ENCODE measurements at places on chromosomes 5 and 9.

GRCh38 chr5:36877667-36878391 lies 1.3 kb downstream of the NIPBL start:
- DNase-seq, result no peak

- DNase-seq, result no peak
Measured at GRCh38 chr9:132002643-132003318, 76.9 kb downstream of the MED27 start.

GRCh38 chr5:110054240-110054639 lies 364.5 kb downstream of the MAN2A1 start:
- DNase-seq, result peak; percentile 71

DNA sequence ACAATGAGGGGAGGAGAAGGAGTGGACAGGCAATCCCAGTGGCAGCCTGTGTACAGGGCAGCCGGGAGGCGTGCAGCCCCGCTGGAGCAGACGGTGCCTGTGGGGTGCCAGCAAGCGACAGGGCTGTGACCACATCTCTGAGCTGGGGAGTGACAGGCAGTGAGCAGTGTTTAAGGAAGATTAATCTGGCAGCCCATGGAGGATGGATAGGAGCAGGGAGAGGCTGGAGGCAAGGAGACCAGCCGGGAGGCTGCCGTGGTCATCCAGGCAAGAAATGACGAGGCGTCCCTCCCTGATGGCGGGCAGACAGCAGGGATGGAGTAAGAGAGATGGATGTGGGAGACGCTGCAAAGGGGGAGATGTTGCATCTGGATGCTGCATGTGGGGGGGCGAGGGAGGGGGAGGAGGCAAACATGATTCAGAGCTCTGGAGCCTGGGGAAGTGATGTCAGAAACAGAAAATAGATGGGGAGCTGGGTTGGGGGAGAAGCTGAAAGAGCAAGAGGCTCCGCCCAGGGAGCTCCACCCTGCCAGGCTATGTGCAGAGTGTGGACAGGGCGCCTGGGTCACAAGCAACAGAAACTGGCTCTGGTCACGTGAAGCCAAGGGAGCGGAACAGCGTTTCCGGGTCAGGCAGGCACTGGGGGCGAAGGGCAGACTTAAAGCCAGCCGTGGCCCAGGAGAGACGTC lies 12.6 kb downstream of the UNC5A start:
- DNase-seq, result no peak

GRCh38 chr5:128228008-128228407 lies 144.4 kb downstream of the SLC12A2 start:
- DNase-seq, result peak; percentile 44

DNA sequence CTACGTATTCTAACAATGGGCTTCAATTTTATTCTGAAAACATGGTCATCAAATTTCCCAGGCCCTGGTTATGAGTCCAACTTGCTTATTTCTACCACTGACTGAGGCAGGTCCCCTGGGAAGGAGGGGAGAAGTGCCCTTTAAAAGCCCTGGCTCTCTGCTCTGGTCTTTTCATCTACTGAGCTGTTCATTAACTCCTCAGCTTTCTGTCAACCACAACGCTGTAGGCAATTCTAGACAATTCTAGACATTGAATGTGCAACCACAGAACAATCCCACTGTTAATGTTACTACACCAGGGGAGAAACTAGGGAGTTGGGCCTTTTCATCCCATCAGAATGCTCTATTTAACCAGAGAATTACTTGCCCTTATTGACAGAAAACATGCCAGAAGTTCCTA lies 10.0 kb downstream of the MOCS2 start:
- no peak for DNase-seq

- no peak for DNase-seq
Measured at GRCh38 chr5:154242442-154242841, 51.9 kb downstream of the GALNT10 start.

DNA sequence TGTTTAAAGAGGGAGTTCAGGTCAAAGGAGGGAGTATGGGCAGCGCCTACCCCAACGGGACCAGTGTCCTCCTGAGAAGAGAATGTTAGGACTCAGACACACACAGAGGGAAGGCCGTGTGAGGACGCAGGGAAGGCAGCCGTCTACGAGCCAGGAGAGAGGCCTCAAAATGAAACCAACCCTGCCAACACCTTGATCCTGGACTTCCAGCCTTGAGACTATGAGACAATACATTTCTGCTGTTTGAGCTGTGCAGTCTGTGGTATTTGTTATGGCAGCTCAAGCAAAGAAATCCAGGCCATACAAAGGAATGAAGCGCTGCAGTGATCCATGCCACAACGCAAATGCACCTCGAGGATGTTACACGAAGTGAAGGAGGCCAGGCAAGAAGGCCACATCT lies 97.9 kb downstream of the COL23A1 start:
- DNase-seq, result no peak

DNA sequence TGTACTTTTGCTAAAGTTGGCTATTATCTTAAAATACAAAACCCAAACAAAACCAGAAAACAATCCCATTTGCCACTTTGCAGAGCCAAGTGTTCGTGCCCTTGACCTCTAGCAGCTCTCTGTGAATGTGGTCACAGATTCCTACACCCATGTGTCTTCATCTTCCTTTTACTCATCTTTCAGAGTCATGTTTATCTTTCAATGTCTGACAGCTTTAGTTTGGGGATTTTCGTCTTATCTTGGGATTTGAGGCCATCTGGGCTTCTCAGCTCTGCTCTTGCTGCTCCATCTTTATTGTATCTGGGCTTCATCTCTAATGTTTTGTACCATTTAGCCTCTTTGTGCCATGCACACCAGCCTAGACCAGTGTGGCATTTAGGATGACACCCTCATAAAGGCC lies 81.0 kb downstream of the DAPK1 start:
- DNase-seq, result no peak

DNA sequence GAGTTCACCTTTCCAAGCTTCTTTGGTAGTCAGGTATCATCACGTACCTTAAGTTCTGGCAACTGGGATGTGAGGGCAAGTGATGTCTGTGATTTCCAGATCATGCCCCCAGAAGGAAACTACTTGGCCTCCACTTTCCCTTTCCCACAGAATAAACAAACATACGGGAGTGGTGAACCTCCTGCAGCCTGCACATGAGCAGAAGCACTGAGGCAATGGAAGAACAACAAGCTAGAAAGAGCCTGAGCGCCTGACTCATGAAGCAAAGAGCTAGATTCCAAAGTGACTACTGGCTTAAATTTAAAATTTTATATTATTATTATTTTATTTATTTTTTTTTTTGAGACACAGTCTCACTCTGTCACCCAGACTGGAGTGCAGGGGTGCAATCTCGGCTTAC lies 35.0 kb downstream of the ARL15 start:
- DNase-seq, result no peak

DNA sequence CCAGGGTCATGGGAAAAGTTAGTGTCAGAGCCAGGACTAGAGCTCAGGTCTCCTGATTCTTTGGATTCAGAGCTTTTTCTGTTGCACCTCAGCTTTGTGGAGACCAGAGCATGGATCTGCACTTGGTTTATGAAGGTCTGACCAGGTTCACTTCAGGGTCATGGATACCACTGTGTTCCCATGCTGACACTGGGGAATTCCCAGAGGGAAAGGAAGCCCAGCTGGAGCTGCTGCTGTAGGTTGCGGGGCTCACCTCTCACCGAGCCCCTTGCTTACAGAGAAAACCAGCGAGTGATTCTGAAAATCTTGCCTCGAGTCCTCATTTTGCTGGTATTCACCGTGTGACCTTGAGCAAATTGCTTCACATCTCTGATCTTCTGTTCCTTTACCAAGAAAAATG lies 83.0 kb downstream of the RGS3 start:
- no peak for DNase-seq

GRCh38 chr5:173163219-173163618 lies 18.9 kb downstream of the BNIP1 start:
- DNase-seq, result no peak
